Common myeloid progenitor, CD34-positive (primary cell): ENCODE measurements at places on chromosomes 2 and 18.

DNA sequence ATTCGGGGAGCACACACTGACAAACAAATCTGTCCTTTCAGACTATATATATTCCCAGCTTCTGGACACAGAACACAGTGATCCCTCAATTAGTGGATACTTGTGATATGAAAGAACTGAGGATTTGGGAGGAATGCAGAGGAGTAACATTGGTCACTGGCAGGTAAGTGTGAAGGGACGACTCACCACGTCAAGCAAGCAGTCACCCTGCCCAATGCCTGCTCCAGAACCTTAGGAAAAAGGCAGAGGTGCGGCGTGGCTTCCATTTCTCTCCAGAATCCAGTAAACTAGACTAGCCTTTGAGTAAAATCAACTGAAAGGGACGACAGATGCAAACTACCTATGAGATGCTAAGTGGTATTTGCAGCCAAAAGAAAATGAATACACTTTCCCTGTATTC lies 1.1 kb downstream of the CCDC93 start:
- DNase-seq = no peak

- no peak for DNase-seq
These were observed 130.7 kb upstream of the SERTAD2 start for GRCh38 chr2:64784168-64785061.

DNA sequence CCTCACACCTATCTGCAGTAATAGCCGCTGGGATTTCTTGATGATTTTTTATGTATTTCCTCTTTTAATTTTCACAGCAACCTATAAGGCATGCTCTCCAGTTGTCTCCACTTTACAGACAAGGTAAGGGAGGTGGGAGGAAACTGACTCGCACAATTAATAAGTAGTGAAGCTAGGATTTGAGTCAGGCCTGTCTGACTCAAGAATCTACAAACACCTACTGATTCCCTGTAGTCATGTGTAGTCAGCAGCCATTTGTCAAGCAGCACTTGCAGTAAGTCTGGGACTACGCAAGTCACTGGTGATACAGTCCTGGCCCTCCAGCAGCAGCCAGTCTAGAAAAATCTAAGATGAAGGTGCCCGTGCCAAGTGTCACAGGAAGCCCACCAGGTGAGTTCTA lies 193.6 kb upstream of the PKDCC start:
- no peak for DNase-seq

GRCh38 chr2:15163326-15163725 lies 397.8 kb downstream of the NBAS start:
- DNase-seq = no peak

DNA sequence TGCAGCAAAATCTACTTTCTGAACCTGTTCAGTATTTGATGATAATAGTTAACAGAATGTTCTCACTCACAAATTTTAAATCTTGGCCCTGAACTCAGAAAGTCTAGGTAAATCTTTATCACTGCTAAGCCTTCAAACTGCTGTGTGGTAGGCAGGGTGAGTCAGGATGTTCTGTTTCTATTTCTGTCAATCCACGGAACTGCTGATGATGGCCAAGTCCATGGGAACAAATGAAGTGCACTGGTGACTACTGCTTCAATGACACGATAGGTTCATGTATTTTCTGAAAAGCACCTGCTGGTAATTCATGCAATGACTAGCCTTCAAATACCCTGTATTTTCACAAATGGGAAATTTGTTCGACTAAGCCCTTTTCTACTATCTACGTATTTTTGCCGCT lies 14.2 kb downstream of the NIFK start:
- no peak for DNase-seq

- DNase-seq = no peak
These were observed 23.5 kb downstream of the GPR35 start for GRCh38 chr2:240648650-240649275.

GRCh38 chr2:220956429-220956828 lies 615.7 kb downstream of the EPHA4 start:
- no peak for DNase-seq

DNA sequence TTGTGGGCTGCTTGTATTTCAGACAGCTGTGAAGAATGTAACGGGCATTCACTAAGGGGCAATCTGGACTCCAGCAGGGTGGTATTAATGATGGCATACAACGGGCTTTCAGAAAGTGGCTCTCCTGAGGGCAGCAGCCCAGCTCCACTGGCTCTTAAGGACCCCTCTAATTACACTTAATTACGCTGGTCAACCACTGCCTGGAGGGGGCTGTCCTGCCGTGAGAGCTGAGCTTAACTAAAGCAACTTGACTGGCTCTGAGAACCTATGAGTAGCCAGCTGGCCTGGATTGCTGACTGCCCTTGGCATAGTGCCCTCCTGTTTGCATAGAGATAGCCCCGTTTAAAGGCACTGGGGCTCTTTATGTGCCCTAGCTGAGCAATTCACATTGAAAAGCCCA lies 3.8 kb downstream of the LIPG start:
- no peak for DNase-seq

DNA sequence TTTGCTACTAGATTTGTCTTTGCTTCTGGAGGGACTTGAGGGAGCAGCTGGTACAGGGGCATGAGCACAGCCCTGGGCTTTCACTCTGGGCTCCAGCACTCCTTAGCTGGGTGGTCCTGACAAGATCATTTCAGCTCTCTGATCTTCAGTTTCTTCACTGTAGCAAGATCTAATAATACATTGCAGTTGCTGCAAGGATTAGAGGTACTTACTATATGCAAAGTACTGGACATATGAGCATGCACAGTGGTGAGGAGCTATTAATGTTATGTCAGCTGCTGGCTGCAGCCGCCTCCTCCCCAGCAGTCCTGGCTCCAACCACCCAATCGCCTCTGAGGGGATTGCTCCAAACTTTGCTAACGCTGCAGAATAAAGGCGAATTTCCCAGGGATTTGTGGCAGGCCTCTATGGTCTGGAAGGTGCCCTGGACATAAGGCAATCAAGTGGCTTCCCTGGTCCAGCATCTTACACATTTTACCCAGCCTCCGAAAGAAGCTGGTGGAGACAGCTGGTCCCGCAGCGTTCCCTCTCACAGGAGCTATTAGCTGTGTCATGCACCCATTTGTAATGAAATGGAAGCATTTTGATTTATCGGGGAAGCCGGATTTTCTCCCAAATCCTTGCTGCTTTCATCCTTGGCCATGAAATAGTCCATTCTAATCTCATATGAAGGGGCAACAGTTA lies 96.7 kb downstream of the RHOB start:
- no peak for DNase-seq

DNA sequence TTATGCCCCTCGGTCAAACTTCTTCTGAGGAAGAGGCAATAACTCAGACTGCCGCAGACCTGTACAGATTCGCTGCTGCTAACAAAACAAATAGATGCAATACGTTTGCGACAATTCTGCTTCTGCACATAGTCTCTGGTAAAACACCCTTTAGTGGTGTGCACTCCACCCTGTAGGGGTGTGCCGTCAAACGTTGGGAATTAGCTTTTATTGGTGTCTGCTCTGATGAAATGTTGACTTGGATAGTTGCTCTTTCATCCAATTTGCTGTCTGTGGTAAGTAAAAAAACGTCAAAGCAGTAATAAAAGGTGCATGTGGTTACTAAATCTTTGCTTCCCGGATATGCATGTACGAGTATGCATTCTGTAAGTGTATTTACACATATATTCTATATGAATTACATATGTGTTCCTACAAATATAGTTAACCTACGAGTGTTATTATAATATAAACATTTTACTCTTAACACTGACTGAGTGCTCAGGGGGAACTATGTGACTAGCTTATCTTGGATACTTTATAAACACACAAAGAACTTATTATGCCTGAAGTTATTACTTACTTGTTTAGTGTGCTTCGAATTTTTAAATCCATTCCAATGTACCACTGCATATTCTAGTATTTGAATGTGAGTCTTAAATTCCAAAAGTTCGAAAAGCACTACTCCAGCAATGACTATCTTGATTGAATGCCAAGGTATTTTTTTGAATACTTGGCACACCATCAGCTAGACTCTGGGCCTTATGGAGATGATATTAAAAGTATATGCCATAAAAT lies 610.2 kb downstream of the ZEB2 start:
- no peak for DNase-seq

GRCh38 chr2:42663828-42664227 lies 95.4 kb downstream of the MTA3 start:
- peak; percentile 82 for DNase-seq

DNA sequence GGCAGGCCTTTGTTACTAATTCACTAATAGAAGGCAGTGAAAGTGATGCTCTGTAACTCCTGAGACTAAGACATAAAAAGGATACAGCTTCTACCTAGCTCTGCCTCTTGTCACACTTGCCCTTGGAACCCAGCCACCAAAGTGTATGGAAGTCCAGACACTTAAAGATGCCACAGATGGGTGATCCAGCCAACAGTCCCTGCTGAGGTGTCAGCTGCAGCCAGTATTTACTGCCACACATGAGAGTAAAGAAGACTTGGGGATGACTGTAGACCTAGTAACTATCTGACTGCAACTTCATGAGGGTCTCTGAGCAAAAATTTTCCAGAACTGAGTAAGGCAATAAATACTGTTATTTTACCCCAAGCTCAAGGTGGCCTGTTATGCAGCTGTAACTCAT lies 8.8 kb downstream of the IMMT start:
- DNase-seq = no peak

DNA sequence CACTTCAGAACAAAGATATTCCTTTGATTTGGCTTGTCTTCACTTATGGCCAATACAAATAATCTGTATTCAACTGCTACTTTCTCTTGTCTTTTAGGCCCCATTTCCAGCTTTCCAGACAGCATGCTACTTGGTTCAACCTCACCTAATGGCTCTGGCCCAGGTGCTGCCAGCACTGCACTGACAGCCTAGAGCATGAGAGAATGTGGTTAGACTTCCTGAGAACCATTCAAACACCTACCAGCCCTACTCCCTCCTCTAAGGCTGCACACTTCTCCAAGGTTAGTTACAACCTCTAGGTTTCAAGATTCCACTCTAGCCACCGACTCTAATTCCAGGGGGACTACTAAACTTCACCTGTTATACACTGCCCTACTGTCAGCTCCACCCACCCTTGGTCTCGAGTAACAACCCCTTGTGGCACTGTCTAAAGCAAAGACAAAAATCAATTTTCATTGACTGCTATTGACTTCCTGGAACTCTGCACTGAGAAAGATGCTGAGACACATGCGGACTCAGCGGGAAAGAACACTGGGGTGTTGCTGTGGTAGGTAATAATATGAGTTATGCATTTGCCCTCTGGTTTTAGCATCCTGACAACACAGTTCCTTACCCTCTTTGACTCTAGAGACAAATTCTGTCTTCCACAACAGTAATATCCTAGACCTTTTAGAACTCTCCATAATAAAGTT lies 38.2 kb downstream of the PLEKHM3 start:
- DNase-seq = no peak

GRCh38 chr2:15191789-15192188 lies 369.3 kb downstream of the NBAS start:
- no peak for DNase-seq

DNA sequence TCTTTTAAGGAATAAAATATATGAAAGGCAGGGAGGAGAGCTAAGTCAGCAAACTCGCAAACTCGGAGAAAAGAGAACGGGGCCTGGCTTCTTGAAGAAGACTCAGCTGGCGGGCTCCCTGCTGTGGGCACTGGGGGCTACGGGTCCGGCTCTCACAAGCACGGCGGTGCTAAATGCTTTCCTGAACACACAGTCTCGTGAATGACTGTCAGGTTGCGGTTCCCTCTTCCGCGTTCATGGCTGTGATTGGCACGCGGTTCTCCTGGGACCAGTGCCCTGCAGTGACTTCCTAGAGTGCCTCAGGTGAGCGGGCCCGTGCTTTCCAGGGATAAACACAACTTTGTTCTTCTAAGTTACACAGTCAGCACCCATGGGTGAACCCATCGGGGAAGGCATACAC lies 208.4 kb downstream of the HDAC4 start:
- peak; percentile 14 for DNase-seq

DNA sequence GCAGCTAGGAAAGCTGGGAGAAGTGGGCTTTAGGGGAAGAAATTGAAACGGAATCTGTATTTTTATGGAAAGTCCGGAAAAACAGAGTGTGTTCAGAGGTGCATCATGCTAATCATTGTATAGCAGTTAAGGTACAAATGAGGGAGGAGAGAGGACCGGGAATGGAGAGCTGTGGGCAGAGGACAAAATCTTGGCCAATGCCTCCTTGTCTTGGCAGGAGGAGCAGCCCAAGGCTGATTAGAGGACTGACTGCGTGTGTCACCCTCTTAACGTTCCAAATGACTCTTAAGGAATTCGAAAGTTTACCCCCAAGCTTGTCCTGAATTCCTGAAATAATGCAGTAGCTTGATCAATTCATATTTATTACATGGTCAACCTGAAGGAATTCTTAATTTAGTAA lies 81.0 kb downstream of the ZNF236 start:
- no peak for DNase-seq

DNA sequence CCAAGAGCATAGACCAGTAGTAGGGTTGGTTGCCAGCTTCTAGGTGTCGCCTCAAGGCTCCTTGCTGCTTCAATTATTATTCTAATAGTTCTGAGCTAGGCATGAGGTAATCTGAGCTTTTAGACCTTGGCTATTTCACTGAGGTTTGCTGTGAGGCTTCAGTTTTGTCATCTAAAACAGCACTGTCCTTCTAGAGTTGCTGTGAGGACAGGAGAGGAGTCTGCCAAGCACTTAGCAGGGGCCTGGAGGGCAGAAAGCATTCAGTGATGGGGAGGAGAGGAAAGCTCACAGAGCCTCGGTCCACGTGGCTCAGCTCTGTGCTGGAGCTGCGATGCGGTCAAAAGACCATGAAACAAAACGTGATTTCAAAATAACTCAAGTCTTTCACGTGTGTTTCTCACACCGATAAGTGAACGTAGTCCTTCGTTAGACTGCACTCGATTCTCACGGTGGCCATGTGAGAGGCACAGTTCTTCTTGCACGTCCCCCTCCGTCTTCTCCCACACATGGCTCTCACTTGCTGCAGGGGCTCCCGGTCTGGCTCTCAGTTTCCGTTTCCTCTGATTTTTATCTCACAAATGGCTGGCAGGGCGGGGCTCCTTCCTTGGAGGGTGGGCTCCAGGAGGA lies 113.7 kb downstream of the B3GNT2 start:
- peak; percentile 46 for DNase-seq

DNA sequence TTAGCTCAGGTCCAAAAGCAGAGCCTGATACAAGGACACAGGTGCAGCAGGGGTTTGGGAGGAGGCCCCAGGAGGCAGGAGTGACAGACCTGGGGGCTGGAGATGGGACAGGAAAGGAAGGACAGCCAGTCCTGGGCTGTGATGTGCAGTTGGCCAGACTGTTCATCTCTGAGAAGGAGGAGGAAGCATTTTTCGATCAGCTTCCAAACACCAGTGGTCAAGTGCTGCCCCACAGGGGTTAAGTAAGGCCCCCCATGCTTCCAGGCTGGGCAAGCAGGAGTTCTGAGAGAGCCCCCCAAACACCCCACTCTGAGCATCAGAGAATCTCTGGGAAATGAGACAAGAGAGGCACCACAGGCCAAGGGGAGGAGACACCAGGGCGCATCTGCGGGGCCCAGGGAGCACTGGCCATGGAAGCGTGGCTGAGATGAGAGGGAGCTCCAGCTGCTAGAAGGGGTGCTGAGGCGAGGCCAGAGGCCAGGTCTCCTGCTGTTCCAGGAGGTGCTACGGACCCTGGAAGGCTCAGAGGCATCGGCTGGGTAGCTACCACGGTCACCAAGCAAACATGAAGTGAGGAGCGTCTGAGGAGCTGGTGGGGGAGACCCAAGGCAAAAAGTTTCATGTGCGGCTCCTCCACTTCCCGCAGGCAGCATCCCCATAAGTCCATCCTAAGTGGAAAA lies 5.6 kb upstream of the HDAC4 start:
- DNase-seq = no peak

- peak; percentile 77 for DNase-seq
These were observed 435.6 kb upstream of the HS6ST1 start for GRCh38 chr2:128754246-128754724.
